ENCODE measurements at places on chromosomes 3 and 15.

DNA sequence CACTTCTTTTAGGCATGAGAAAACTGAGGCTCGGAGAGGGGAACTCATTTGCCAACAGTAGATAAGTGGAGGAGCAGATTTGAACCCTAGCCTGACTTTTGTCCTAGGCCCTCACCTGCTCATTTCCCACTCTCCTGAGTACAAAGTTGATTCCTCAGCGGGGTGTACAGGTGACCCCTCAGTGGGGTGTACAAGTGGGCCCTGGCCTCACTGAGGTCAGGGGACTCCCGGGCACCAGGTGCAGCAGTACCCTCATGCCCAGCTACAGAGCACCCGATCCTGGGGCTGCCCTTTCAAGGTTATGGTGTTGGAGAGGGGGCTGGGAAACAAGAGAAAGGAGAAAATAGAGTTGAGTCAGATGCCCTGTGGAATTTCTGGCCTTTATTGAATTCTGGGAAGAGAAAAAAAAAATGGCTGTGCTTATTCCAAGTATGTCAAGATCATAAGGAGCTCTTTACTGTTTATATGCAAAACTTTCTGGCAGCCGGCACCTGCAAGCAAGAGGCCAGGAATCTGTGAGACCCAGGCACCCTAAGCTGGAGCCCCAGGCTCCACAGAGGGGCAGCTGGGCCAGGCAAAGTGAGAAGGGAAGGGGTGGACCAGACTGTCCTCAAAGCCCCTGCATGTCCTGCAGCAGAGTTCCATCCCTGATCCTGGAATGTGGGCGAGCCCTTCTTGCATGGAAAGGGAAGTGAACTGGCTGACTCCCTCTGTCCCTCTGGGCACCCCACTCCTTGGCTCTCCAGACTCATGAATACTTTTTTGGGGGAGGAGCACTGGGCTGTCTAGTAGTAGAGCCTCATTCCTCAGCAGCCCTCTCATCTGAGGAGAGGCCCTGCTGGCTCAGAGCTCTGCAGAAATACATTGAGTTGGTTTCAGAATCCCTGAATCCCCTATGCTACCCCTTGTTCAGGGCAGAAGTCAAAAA, 43.1 kb downstream of the AMOTL2 start:
- no peaks in the 10 kb centered on the region for H3K36me3 ChIP-seq
- no peak overlapping the region for H3K4me3 ChIP-seq
- peaks cover 68% of the 10 kb centered on the region for H3K4me1 ChIP-seq
- peak overlapping the region; percentile 15 for H3K27ac ChIP-seq
- H3K27me3 ChIP-seq, result no peaks in the 10 kb centered on the region

- no peaks in the 10 kb centered on the region for H3K36me3 ChIP-seq
- H3K27ac ChIP-seq, result peak overlapping the region; percentile 97
- no peaks in the 10 kb centered on the region for H3K27me3 ChIP-seq
- peak overlapping the region; percentile 87 for H3K4me3 ChIP-seq
- H3K4me1 ChIP-seq, result peaks cover 40% of the 10 kb centered on the region
- DNase-seq, result no peak
These were observed 1.3 kb downstream of the PIK3CA start for GRCh38 chr3:179149406-179149867.

GRCh38 chr3:197593046-197593380, 37.2 kb upstream of the BDH1 start:
- H3K4me1 ChIP-seq, result no peaks in the 10 kb centered on the region
- no peak for DNase-seq
- no peaks in the 10 kb centered on the region for H3K27me3 ChIP-seq
- no peak overlapping the region for H3K4me3 ChIP-seq
- no peak overlapping the region for H3K27ac ChIP-seq

- no peaks in the 10 kb centered on the region for H3K27me3 ChIP-seq
- H3K4me1 ChIP-seq, result peaks cover 6% of the 10 kb centered on the region
- H3K27ac ChIP-seq, result no peak overlapping the region
- no peaks in the 10 kb centered on the region for H3K36me3 ChIP-seq
- no peak overlapping the region for H3K4me3 ChIP-seq
These were observed 78.5 kb downstream of the CHCHD6 start for GRCh38 chr3:126782536-126782935.

DNA sequence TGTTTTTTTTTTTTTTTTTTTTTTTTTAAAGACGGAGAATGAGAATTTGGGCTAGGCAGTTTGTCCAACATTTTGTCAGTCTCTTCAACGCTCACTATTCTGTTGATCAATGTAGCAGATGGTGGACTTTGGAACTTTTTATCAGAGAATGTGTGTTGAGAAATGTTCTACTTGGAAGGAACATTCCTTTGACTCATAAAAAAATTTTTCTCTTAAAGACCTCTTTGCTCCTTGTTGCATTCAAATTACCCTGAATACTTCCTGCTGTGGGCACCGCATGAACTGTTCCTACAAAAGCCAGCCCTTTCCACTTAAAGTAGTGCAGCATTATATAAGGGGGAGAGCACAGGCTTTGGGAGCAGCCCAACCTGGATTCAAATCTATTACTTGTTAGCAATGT, 182.9 kb downstream of the AKAP13 start:
- H3K27ac ChIP-seq, result no peak overlapping the region
- peaks cover 7% of the 10 kb centered on the region for H3K36me3 ChIP-seq
- DNase-seq, result no peak
- H3K27me3 ChIP-seq, result no peaks in the 10 kb centered on the region
- H3K4me1 ChIP-seq, result peaks cover 59% of the 10 kb centered on the region

DNA sequence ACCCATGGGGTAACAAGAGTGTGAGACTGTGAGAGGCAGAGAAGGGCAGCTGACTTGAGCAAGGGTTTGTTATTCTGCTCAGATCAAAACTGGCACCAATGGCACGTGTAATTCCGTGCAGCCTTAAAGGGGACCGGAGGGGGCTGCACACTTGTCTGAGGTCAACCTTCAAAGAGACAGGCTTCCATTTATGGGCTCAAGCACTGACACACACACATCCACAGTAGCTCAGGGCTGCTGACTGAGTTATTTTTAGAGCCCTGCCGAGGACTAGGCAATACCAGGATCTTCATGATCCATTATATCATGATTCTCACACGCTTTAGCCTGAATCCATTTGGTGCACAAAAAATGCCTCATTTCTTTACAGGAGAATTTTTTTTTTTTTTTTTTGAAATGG, 20.6 kb upstream of the SPTBN5 start:
- no peaks in the 10 kb centered on the region for H3K36me3 ChIP-seq
- no peak overlapping the region for H3K4me3 ChIP-seq
- peaks cover 83% of the 10 kb centered on the region for H3K4me1 ChIP-seq
- no peak for DNase-seq

DNA sequence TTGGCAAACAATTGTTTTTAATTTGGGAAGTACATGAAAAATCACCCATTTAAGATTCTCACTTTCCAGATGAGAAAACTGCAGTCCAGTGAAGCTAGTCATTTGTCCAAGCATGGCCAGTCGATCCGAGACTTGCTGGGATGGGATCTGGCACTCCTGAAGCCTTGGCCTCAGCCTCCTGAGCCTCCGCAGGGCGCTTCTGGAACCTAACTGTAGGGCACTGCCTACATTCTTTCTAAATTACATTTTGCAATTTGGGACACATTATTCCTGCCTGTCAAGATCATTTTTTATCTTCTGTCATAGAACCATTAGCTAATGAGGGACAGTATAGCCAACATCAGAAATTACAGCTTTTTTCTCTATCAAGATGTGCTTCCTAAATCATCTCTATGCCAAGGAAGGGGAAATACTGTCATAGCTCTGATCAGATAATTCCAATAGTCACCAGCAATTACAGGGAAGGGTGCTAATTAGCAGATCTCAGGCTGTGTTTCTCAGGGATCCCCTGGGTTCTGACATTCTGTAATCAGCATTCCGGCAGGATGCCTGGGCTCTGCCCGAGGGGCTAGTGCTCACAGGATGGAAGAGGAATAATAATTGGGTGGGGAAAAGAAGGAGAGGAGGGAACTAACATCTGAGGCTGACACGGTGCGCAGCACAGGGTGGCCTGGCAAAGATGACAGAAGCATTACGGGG, 28.3 kb downstream of the ANAPC13 start:
- H3K4me3 ChIP-seq, result no peak overlapping the region
- H3K27ac ChIP-seq, result no peak overlapping the region
- no peaks in the 10 kb centered on the region for H3K36me3 ChIP-seq
- H3K27me3 ChIP-seq, result no peaks in the 10 kb centered on the region

DNA sequence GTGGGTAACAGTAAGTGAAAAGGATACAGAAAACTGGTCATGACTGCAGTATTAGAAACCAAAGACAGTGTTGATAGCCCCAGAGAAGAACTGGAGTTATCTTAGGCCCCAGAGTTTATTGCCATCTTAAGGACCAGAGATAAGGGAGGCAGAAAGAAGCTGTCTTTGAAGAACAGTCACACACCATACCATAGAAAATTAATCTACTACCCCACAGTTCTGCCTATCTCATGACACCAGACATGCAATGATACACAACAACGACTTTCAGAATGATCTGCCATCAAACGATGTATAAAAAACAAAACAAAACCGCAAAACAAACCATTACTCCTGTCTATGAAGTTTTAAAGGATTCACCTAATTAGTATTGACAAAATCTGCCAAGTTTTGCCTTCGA, 9.6 kb downstream of the CPOX start:
- H3K4me3 ChIP-seq, result no peak overlapping the region
- no peak for DNase-seq
- H3K36me3 ChIP-seq, result peaks cover 13% of the 10 kb centered on the region
- H3K27me3 ChIP-seq, result no peaks in the 10 kb centered on the region
- H3K4me1 ChIP-seq, result no peaks in the 10 kb centered on the region

DNA sequence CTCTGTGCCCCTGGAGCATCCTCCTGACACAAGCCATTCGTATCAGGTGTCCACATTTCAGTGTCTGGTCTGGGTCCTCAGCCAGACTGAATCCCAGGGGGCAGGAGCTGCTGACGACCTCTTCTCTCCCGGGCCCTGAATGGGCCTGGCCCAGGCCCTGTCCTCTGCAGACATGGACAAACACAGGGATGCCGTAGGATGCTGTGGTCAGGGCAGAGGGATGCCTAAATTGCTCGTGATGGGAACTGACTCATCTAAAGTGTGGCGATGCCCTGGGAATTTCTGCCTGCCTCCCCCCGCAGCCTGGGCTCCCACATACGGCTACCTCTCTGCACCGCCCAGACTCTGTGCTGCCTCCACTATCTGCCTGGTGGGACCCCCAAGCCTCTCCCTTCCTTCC, 58.5 kb upstream of the CTSH start:
- no peaks in the 10 kb centered on the region for H3K4me1 ChIP-seq
- no peak overlapping the region for H3K4me3 ChIP-seq
- H3K27ac ChIP-seq, result no peak overlapping the region
- H3K27me3 ChIP-seq, result no peaks in the 10 kb centered on the region

DNA sequence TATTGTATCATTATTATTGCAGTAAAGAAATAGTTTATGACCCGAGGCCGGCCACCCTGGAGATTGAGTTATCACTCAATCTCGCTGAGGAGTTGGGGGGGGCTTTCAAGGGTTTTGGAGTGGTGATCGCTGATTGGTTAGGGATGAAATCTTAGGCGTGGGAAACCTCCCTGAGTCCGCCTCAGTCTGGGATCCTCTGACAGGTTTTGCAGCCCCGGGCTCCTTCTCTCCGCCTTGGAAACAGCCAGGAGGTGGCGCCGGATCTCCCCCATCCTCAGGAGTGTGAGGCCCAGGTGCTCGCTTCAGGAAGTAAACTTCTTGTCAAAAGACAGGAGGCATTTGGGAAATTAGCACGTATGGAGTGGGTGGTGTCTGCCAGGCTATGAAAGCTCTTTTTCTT, 41.1 kb upstream of the SEC61A1 start:
- H3K4me1 ChIP-seq, result peaks cover 1% of the 10 kb centered on the region
- H3K27me3 ChIP-seq, result peaks cover 9% of the 10 kb centered on the region
- no peaks in the 10 kb centered on the region for H3K36me3 ChIP-seq
- no peak overlapping the region for H3K27ac ChIP-seq
- no peak overlapping the region for H3K4me3 ChIP-seq
- DNase-seq, result no peak

GRCh38 chr3:31705736-31706135, 173.0 kb downstream of the STT3B start:
- DNase-seq, result no peak
- no peaks in the 10 kb centered on the region for H3K27me3 ChIP-seq
- no peaks in the 10 kb centered on the region for H3K4me1 ChIP-seq
- no peak overlapping the region for H3K4me3 ChIP-seq
- no peak overlapping the region for H3K27ac ChIP-seq

GRCh38 chr15:84656972-84657371, 1.0 kb downstream of the NMB start:
- no peaks in the 10 kb centered on the region for H3K36me3 ChIP-seq
- H3K4me1 ChIP-seq, result peaks cover 37% of the 10 kb centered on the region
- H3K4me3 ChIP-seq, result no peak overlapping the region
- H3K27ac ChIP-seq, result no peak overlapping the region
- no peak for DNase-seq

DNA sequence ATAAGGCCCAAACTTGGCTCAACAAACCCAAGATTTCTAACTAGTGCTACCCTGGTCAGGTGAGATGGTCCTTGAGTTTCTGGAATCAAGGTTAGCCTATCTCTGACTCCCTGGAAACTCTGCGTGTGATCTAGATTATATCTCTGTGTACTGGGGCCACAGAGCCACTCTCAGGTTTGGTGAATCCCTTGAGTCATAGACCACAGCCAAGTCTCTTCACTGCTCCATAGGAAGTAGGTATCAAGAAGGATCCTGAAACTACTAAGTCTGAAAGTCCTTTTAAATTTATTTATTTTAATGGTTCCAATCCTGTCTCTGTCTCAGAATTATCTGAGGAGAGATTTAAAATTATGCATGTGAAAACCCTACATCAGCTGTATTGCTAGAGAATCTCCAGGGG, 99.1 kb downstream of the TUSC7 start:
- H3K27me3 ChIP-seq, result no peaks in the 10 kb centered on the region
- DNase-seq, result no peak
- no peak overlapping the region for H3K4me3 ChIP-seq
- H3K27ac ChIP-seq, result no peak overlapping the region

DNA sequence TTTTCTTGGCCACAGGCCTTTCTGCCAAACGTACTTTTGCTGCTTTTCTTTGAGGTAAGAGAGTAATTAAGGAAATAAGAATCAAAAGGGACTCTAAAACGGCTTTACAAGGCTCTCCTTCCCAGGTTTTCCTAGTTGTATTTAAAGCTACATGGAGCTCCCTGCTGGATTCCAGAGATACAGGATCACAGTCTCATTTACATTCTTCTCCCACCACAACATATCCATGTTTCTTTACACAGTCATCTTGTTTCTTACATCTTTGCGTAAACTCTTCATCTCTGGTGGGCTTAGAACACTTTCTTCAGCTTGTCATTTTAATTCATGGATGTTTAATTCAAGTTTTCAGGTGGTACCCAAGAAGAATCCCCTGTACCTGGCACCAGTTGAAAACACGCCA, 117.6 kb upstream of the BFSP2 start:
- H3K4me3 ChIP-seq, result no peak overlapping the region
- no peaks in the 10 kb centered on the region for H3K27me3 ChIP-seq
- H3K4me1 ChIP-seq, result no peaks in the 10 kb centered on the region
- no peak overlapping the region for H3K27ac ChIP-seq
